Epithelial cell of esophagus (primary cell): ENCODE measurements at places on chromosomes 6 and 20.

DNA sequence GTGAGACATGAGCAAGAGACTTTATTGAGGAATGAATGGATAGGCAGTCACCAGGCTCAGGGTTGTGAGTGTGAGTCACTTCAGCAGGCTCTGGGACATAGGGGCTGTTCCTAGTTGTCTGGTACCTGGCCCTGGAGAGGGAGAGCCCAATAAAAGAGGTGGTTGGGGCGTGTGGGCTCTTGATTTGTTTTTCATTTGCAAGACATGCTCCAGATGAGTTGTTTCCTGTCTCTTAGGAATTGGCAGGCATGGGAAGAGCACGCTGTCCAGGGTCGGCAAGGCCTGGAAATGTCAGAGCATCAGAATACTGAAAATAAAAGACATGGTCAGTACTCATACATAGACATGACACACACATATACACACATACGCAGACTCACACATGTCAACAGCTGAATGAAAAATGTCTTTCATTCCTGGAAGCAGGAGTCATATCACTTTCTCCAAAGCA lies 166.3 kb upstream of the SULF2 start:
- peak; percentile 72 for DNase-seq

- DNase-seq = no peak
Observed at GRCh38 chr20:24977797-24978196, 14.8 kb downstream of the APMAP start.

DNA sequence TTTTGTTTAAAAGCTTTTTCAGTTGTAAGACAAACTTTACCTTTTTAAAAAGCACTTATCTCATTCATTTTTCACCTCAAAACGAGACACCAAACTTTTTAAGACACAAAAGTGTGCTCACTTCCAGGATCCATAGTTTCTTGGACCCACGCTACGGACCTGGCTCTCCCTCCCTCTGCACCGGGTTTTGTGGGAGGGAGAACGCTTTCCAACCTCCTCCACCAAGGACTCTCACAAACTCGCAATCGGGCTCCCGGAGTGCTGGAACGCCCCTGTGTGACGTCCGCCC lies 436 bp downstream of the CAGE1 start:
- peak; percentile 89 for DNase-seq

GRCh38 chr6:13523826-13524622 lies 36.6 kb upstream of the GFOD1 start:
- no peak for DNase-seq

DNA sequence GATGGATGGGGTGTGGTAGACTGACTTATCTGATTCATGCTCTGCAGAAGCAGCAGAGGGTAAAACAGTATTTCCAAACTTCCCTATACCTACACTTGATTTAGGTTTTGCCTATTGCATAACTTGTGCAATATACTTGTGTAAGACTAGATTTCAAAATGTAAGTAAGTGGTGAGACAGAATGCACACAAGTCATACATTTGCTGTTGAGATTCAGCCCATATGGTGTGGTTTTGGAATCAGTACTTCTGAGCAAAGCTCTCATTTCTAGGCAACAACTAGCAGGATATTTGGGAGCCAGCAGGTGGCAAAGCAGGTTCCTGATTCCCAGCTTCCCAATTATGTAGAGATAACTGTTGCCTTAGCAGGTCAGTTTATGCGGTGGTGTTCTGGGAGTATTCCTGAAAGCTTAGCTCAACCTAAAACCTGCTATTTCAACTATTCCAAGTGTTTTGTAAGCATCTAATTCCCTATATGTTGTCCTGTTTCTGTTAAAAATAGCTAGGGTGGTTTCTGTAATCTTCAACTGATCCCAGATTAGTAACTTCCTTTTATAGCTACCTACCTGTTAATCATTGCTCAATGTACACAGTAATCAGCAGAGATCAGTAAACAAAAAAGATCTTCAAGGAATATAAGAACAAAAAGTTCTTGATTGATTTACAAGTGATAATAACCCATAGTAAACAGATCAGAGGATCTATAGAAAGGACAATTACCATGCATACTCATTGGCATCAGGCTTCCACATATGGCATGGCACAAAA lies 8.5 kb upstream of the FABP7 start:
- peak; percentile 80 for DNase-seq

GRCh38 chr20:38969708-38970107 lies 7.6 kb downstream of the DHX35 start:
- no peak for DNase-seq

DNA sequence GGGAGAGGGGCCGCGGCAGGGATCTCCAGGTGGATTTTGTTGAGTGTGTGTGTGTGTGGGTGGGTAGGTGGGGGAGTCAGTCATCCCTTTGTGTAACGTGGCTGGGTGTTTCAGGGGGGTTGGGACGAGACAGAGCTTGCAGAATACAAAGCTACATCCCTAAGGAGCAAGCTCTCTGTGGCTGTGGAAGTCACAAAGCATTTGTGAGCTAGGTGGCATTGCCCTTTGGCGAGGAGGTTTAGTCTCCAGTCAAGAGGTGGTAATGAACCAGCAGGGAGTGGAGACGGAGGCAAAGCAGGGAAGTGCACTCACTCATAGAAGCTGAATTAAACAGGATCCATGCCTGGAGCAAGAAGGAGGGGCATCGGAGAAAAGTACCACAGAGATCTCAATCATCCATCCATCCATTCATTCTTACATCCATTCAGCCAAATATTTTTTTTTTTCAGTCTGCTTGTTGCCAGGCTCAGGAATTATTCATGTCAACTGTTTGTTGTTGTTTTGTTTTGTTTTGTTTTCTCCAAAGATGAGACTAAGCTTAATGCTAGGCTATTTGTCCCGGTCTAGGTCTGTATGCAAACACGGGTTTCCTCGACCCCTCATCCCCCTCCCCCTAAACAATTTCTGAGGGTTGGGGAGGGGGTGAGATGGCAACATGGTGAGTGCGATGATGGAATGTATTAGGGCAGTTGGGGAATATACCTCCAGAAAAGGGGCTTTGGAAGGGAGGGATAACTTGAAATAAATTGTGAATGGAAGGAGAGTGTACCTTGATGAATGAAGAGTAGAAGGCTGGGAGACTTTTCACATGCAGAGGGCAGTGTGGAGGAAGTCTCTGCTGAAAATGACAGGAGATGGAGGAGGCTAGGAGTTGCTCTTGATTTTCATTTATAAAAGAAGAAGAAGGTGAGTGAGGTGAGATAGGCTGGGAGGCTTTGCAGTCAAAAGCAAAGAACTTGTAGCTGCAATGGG lies 1.0 kb downstream of the HCRTR2 start:
- no peak for DNase-seq

DNA sequence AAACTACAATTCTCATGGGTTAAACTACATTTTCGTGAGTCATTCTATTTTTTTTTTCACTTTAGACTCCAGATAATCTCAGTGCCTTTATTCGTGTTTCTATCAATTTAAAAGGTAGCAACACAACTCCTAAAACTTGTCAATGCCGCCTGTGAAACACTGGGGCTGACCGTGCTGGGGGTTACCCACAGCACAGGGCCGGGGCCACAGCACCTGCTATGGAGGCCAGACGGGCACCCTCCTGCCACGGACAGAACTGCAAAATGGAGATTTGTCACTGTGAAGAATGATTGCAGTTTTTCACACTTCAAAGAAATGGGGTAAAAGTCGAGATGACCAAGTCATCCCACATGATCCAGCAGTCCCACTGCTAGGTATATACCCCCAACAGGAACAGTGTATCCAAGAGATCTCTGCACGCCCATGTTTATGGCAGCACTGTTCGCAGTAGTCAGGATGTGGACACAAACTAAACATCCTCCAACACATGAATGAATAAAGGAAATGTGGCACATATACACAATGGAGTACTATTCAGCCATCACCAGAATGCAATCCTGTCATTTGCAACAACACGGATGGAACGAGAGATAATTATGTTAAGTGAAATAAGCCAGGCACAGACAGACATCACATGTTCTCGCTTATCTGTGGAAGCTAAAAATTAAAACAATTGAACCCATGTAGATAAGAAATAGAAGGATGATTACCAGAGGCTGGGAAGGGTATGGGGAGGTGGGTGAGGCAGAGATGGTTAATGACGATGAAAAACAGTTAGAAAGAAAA lies 290.1 kb downstream of the SMOC2 start:
- no peak for DNase-seq

GRCh38 chr6:89330910-89331309 lies 15.8 kb upstream of the GABRR2 start:
- no peak for DNase-seq

- DNase-seq = peak; percentile 37
Observed at GRCh38 chr6:146470091-146470770, 73.4 kb upstream of the RAB32 start.

GRCh38 chr20:58584881-58585752 lies 66.0 kb upstream of the STX16 start:
- DNase-seq = no peak

DNA sequence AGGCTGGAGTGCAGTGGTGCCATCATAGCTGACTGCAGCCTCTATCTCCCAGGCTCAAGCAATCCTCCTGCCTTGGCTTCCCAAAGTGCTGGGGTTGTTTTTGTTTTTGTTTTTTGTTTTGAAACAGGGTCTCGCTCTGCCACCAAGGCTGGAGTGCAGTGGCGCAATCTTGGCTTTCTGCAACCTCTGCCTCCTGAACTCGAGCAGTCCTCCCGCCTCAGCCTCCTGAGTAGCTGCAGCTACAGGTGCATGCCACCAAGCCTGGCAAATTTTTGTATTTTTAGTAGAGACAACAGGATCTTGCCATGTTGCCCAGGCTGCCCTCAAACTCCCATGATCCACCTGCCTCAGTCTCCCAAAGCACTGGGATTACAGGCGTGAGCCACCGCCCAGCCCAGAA lies 4.2 kb downstream of the C6orf132 start:
- no peak for DNase-seq
